Activated CD4-positive, alpha-beta T cell treated with anti-CD3 and anti-CD28 coated beads, Interleukin-2, amount 10 ng/mL, durations not matched to agents 7 days and 5 days (primary cell): ENCODE measurements at places on chromosomes 13 and 19.

DNA sequence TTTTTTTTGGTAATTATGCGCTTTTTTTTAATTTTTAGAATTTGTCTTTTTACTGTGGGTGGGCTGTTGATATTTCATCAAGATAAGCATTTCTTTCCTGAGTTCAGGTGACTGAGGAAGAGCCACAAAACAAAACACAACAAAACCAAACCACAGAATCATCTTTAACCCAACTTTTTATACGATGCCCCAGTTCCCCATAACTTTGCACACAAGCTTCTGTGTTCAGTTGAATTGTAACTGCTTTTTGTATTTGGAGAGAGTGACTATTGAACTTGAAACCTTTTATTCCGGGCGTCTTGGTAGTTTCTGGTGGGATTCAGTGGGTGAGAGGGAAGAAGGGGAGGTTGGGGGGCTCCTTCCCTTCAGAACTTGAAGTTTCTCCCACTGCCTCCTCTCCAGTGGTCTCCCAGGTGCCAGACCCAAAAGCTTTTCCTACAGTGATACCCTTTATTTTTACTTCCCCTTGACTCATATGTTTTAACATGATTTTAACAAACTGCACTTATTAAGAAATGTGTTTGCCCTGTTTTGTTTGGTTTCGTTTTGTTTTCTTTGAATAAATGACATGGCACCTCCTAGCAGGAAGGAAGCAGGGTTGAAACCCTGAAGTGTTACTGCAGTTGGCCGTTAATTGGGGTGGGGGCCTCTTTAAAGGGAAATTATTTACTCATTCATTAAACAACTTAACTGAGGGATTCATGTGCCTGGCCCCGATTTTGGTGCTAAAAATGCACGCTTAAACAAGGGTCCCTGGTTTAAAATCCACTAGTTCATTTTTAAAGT is 2.7 kb upstream of the CCDC97 start:
- DNase-seq: peak; percentile 30

- DNase-seq: peak; percentile 84
Observed at GRCh38 chr19:47230054-47230920, 712 bp downstream of the BBC3 start.

GRCh38 chr19:48568345-48568886 is 16.4 kb downstream of the SULT2B1 start:
- DNase-seq: no peak

DNA sequence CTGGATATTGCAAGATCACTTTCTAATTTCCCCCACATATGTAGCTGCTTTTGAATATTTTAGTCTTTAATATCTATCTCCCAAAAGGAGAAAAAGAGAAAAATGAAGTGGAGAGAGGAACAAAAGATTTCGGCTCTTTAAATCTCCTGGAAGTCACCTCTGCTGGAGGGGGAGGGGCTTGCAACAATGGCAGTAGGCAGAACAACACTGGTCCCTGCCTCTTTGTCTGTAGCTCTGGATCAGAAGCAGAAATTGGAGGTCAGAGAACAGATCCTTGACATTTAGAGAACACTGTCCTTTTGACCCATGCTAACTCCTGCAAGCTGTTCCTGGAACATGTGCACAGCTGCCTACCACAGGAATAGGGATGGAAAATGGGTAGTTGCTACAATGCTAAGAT is 86.7 kb upstream of the GPR12 start:
- DNase-seq: no peak
